ENCODE measurements at places on chromosomes 3 and 15.

DNA sequence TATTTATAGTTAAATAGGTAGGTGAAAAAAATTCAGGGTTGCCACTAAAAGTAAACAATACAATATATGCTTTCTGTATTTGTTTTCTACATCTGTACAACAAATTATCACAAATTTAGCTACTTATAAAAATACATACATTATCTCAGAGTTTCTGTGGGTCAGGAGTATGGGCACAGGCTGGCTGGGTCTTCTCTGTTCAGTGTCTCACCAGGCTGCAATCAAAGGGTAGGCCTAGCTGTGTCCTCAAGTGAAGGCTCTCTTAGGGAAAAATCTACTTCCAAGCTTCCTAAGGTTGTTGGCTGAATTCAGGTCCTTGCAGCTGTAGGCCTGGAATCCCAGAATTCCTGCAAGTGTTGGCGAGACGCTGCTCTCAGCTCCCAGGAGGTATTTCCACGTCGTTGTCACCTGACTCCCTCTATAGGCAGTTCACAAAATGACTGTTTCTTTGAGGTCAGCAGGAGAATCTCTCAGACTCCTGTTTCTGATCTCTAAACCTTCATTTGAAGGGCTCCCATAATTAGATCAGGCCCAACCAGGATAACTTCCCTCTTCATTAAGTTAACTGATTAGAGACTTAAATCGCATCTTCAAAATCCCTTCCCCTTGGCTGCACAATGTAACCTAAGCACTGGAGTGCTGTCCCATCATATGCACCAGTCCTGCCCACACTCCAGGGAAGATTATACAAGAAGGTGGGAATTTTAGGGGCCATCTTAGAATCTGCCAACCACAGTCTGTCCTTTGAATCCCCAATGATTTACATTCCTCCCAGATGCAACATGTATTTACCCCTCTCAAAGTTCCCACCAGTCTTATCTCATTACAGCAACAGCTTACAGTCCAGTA is 296.6 kb downstream of the SUCLG2 start:
- no peak for DNase-seq

- DNase-seq: no peak
Measured at GRCh38 chr15:80485370-80486164, 81.4 kb downstream of the ARNT2 start.

GRCh38 chr3:177357352-177358090 is 160.2 kb upstream of the TBL1XR1 start:
- no peak for DNase-seq

DNA sequence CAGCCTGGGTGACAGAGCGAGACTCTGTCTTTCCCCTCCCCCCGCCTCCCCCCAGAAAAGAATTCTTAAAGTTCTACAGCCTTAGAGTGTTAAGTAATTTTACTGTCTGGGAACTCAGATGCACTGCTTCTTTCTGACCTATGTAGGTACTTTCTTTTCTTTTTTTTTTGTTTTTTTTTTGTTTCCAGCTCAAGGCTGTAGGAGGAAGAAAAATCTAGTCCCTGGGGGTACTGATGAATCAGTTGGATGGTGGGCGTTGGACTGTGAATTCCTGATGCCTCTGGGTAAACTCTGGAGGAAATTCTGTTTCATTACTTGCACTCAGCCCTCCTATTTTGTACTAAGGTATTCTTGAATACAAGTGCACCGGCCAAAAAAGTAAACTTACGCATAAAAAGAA is 10.8 kb downstream of the GHRL start:
- no peak for DNase-seq

- DNase-seq: no peak
Measured at GRCh38 chr3:100796556-100796955, 87.3 kb downstream of the TFG start.

- no peak for DNase-seq
Measured at GRCh38 chr15:66948294-66948693, 117.1 kb upstream of the SMAD3 start.

GRCh38 chr15:72006382-72006781 is 111.6 kb downstream of the MYO9A start:
- DNase-seq: no peak

- no peak for DNase-seq
Measured at GRCh38 chr15:28978661-28979060, 92.9 kb downstream of the APBA2 start.

- no peak for DNase-seq
Measured at GRCh38 chr3:20013396-20013795, 1.3 kb upstream of the PP2D1 start.

GRCh38 chr3:197953881-197954280 is 3.9 kb downstream of the RPL35A start:
- DNase-seq: no peak

- DNase-seq: peak; percentile 26
Measured at GRCh38 chr3:64072126-64072525, 48.8 kb upstream of the PSMD6 start.

DNA sequence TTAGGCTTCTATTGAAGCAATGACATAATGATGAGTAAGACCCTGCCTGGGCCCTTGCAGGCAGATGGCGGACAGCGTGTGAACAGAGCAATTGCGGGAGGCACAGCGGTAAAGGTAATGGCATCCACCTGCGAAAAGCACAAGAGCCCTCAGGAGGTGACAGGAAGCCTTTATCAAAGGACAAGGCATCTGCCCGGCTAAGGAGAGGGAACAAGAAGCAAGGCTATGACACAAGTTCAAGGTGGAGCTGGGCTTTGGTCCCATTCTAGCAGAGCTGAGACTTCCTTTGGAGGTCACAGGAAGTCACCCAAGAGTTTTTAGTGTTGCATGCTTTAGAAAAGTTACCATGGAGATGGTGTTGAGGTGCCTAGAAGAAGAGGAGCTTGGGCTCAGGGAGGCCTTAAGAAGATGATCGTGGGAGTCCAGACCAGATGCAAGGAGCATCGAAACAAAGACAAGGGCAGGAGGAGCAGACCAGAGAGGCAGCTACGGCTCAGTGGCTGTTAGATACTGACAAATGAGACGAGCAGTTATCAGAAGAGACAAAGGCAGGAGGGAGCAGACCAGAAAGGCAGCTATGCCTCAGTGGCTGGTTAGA is 34.5 kb downstream of the OSBPL10 start:
- DNase-seq: no peak

All from hypothalamus (tissue), 51 donors.